ENCODE measurements at places on chromosomes 12 and 14.

DNA sequence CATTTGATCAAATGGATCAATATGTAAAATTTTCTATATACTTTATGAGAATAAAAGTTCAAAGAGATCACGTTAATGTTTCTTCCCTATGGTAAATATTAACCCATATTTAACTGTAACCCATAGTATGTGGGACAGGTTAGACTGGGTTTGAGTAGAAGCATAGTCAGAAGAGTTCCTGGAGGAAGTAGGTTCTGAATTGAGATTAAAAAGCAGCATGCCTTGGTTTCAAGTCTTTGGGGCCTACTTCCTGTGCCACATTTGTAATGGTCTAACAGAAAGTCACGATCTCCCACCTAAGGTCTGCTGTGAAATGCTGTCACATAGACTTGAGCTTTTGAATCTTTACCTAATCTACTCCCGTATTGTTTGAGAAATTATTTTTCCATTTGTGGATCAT, 63.8 kb downstream of the FIGNL2 start:
- DNase-seq, result no peak

- no peak for DNase-seq
Measured at GRCh38 chr12:52432559-52433207, 1.5 kb downstream of the KRT75 start.

GRCh38 chr14:79598339-79598738, 613.0 kb downstream of the DIO2 start:
- no peak for DNase-seq

DNA sequence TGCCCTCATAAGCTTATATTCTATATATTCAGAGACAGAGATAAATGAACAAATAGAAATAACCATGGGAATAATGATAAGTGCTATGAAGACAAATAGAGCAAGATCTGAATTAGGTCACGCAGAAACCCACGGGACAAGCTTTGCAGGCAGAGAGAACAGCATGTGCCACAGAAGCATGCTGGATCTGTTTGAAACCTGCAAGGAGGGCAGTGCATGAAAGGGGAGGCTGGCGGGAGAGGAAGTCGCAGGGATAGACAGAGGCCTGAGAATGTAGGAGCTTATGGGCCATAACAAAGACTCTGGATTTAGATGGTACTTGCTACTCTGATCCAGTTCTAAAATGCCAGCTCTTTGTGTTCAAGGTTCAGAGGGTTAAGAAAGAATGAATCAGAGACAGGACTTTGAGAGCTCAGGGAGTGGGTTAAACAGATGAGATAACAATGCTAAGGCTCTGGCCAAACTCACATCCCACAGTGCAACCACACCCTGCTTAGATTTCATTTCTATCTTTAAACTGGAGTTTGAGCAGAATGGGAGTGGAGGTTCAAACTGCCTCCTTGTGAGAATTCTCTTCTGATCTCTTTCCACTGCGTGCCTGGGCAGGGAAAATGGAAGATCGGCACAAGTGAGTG, 49.2 kb upstream of the PPP1R12A start:
- no peak for DNase-seq

Measured in NCI-H446 treated with DMSO at 0.1 percent for 48 hours (cell line).